LNCaP clone FGC (cell line): ENCODE measurements at places on chromosomes 16 and 17.

DNA sequence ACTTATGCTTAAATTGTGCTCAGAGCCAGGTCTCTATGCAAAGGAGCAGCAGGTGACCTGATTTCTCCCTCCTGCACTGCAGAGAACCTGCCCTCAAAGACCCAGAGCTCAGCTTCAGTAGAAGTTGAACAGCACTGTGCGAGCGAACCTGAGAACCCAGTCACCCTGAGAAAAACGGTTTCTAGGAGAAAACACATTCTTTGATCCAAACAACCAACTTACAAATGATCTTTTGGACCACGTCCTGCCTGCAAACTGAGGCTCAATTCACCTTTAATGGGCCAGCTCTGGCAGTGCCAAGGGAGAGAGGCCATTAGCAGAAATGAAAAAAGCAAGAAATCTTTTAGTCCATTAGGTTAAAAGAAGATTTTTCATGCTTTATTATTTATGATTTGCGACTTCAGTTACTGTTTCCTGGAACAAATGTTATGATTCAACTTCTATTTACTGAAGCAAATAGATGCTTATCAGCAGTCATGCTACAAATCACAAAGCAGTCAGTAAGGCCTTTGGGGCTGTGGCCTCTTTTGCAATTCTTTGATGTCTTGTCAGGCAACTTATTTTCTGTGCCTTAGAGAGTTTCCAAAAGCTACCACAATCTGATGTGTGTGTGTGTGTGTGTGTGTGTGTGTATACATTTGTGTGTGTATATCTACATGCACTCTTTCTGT is 65.7 kb upstream of the LRRC37A3 start:
- DNase-seq = peak; percentile 36

- no peak for DNase-seq
Measured at GRCh38 chr16:31712064-31712540, 161.5 kb upstream of the ZNF267 start.

DNA sequence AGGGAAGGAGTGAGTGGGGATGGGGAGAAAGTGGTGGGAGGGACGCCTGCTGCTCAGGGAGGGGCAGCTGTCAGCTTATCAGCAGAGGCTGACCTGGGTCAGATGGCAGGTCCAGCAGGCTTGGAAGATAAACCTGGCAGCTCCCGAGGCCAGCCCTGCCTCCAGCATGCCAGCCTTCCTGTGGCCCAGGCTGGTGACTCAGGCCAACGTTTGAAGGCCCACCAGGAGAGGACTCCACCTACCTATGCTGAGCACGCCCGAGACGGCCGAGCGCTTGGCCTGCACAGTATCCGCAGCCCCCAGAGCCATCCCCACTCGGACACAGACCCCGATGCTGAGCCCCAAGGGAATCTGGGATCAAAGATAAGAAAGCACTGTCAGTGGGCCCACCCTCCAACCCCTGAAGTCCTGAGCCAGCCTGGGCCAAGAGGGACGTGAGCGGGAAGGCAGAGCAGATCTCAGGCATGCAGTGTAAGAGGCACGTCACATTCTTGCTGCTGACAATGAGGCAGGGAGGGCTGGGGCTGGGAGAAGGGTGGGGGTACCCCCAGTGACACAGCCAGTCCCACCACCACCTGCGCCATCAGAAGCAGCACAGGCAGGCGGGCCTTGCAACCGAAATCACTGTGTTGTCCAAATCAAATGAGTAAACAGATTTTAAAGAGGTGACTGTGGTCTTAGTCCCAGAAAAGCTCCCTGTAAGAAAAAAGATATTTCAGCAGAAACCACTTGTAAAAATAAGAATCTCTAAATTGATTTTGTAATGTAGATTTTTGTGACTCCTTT is 12.4 kb downstream of the SLC47A2 start:
- no peak for DNase-seq

- no peak for DNase-seq
Measured at GRCh38 chr17:77959126-77959925, 823 bp downstream of the TNRC6C start.

GRCh38 chr16:17367923-17368322 is 102.8 kb downstream of the XYLT1 start:
- no peak for DNase-seq

GRCh38 chr16:88380619-88381018 is 2.1 kb upstream of the ZNF469 start:
- no peak for DNase-seq

DNA sequence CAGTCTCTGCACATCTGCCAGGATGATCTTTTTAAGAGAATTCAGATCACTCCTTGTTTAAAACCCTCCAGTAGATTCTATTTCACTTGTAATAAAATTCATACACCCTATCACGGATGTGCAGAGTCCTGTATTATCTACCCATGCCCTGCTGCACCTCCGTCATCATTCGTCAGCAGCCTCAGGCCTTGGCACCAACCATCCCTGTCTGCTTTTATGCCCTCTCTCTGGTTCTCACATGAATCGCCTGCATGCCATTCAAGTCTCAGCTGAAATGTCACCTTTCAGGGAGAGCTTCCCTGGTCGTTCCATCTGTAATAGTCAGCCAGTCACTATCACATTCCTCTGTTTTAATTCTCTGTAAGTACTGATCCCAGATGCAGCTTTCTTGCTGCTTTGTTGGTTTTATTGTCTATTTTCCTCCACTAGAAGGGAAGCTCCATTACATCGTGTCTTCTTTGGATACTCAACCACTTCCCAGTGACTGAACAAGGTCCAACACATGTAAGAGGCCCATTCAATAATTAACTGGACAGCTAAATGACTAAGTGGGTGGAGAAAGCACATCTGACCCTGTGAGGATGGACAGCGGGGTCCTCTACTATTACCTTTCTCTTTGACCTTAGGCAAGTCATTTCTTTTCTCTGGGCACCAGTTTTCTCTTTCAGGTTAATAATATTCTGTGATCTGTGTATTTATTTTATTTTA is 81.2 kb upstream of the GOT2 start:
- DNase-seq = no peak

DNA sequence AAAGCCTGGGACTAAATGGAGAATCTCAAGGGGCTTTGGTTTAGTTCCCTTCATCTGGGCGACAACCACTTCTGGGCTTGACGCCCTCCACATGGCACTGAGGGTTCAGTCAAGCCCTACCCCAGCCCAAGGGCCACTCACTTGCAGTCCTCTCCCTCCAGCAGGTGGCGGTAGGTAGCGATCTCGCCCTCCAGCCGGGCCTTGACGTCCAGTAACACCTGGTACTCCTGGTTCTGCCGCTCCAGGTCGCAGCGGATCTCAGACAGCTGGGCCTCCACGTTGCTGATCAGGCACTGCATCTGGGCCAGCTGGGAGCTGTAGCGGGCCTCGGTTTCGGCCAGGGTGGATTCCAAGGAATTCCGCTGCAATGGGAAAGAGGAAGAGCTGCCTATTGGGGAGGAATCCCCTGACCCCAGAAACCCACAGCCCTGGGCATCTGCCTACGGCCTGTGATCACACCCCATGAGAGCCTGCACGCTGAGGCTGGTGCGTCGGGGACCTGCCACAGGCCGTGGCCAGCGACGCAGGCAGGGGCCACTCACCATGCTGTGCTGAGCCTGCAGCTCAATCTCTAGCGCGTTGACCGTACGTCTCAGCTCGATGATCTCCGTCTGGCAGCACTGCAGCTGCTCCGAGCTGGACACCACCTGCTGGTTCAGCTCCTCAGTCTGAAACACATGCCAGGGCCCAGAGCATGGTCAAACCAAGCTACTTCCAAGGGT is 2.7 kb downstream of the KRT36 start:
- DNase-seq = no peak

GRCh38 chr17:82789051-82789592 is 37.3 kb downstream of the TBCD start:
- no peak for DNase-seq

- DNase-seq = no peak
Measured at GRCh38 chr16:89152831-89153700, 18.5 kb upstream of the CDH15 start.

GRCh38 chr17:62670202-62670821 is 42.8 kb downstream of the MRC2 start:
- no peak for DNase-seq

DNA sequence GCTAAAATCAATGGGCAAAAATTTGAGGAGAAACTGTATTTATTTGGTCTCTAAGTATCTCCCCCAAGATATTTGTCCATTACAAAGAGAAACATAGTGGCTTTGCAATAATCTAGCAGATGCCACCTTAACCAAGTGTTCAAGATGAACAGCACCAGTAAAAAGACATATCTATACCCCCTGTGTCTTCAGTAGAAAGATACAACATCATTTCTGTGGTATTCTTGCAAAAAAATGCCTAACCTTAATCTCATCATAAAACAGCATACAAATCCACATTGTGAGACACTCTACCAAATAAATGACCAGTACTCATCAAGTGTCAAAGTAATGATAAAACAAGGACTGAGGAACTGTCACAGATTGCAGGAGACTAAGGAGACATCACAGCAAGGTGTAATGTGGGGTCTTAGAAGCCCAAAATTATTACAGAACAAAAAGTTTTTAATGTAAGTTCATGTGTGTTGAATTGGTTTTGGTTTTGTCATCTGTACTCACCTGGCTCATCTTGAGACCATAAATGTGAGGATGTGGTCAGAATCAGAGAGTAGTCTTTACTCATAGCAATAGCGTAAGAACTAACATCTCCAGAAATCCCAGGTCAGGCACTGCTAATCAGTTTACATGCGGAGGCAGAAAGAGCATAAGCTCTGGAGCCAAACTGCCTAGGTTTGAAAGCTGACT is 77.2 kb downstream of the AATF start:
- no peak for DNase-seq

- DNase-seq = peak; percentile 83
Measured at GRCh38 chr16:30957456-30958174, at the start of gene SETD1A. SETD1A (plus strand) TSS chr16:30957754; CDS start chr16:30958732, 978 bp downstream.

DNA sequence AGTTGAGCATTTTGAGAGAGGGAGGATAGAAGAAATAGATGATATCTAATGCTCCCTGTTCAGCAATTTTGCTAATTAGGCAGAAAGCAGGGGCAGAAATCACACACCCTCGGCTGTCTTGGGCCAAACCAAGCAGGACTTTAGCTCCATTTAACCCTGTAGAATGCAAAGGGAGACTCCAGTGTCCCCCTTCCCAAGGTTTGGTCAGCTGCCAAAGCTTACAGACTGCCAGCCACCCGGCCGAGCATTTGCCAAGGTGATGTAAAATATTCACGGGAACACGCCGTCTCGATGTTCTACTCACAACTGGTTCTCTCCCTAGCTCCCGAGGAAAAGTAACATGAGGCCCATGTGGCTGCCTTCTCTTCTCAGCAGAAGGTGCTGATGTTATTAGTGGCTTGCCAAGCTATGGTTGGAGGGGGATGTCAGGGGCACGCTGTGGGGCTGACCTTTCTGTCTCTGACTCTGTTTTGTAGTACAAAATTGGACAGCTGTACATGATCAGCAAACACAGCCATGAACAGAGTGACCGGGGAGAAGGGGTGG is 155.3 kb downstream of the PITPNC1 start:
- no peak for DNase-seq

DNA sequence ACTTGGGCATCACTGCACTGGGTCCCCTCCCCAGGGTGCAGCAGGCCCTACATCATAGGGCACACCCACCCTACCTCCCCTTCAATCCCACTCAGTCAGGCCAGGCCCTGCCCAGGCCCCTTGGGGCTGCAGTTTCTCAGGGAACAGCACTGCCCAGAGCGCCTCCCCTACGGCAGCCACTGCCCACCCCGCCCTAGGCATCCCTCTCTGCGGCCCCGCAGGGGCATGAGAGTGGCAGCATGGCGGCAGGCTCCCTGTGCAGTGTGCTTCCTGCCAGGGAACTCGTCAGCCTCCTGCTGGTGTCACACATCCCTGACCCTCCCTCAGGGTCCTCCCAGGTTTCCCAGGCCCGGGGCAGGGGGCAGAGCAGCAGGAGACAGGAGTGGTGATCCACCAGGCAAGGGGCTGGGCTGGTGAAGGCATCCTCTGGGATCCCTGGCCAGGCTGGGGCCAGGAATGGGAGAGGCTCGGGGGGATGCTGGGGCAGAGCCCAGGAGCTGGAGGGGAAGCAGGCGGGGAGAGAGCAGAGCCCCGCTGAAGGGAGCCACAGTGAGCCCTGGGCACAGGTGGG is 16.2 kb upstream of the BAHCC1 start:
- no peak for DNase-seq

GRCh38 chr17:56113486-56113885 is 39.8 kb upstream of the ANKFN1 start:
- DNase-seq = no peak

GRCh38 chr16:77679901-77680300 is 42.4 kb upstream of the NUDT7 start:
- no peak for DNase-seq

- no peak for DNase-seq
Measured at GRCh38 chr17:49525831-49526741, 31.0 kb downstream of the NGFR start.

- no peak for DNase-seq
Measured at GRCh38 chr16:83813823-83814658, 6.3 kb downstream of the HSBP1 start.

GRCh38 chr17:75005291-75005690 is 7.2 kb upstream of the MRPL58 start:
- no peak for DNase-seq

- DNase-seq = no peak
Measured at GRCh38 chr17:72853440-72854415, 238.8 kb downstream of the SLC39A11 start.

DNA sequence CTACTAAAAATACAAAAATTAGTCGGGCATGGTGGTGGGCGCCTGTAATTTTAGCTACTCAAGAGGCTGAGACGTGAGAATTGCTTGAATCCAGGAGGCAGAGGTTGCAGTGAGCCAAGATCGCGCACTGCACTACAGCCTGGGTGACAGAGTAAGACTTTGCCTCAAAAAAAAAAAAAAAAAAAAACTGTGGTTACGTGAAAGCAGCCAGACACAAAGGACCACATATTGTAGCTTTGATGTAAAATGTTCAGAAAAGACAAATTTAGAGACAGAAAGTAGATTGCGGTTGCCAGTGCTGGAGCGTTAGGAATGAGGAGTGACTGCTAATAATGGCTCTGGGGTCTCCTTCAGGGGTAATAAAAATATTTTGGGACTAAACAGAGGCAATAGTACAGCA is 4.0 kb upstream of the MEAK7 start:
- DNase-seq = no peak

DNA sequence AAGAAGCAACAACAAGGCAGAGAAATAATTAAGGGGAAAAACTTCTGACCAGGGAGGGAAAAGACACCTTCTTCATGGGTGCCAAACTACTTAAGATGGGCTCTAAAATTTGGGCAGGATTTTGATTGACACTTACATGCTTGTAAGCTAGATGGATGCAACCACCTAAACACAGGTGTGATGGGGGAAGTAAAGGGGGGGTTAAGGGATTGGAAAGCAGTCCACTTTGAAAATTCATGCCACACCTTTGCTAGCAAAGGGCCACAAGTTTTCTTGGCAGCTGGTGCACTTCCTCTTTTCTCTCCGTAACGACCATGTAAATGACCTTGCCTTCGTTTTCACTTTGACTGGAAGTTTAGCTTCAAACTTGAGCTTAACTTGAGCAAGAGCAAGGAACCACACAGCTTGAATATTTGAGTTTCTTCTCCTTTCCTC is 14.3 kb upstream of the PRKAR1A start:
- DNase-seq = no peak

DNA sequence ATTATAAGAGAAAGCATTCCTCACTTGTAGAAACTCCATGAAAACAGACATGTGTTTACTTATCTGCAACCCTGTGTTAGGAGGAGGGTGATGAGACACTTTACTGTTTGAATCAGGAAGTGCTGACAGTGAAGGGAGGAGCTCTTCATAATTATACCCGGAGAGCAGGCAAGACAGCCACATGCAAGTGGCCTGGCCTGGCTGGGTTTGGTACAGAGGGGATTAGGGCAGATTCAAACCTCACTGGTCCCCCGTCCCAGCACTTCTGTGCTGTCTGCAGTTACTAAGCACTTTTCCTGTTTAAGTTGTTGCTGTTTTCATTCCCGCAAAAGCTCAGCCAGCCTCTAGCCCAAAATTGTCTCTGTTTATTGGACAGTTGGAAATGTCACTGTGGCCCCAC is 78.5 kb downstream of the WWOX start:
- DNase-seq = no peak
